ENCODE measurements at places on chromosomes 13 and 19. TPM values are rescaled to one million over a fixed set of nuclear protein-coding genes. Genes with fewer than 3 reads are reported as not detected.
A peak's percentile ranks its signal among the peaks of the same experiment; 100 is the strongest.

DNA sequence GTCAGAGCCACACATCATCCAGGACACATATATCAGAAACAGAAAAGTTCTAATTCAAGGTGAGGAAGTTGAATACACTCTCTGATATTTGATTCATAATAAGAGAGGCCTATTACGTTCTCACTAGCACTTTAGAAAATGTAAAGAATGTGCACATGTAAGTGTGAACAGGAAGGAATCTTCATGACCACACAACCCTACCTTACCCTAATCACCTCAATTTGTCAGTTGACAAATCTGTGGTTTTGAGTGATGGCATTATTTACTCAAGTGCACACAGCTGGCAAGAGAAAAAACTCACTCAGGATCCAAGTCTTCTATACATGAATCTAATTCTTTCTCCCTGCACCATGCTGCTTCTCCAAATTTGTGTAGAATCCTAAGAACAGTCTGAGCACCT, 445.8 kb downstream of the SUCLA2 start:
- H3K4me3 ChIP-seq: no peak overlapping the region
- H3K36me3 ChIP-seq: no peaks in the 10 kb centered on the region
- H3K27ac ChIP-seq: no peak overlapping the region

Gene SLC10A2
- total RNA-seq: not detected

GRCh38 chr19:3363841-3364500, 2.4 kb upstream of the NFIC start:
- no peak overlapping the region for H3K4me3 ChIP-seq
- no peak overlapping the region for H3K27ac ChIP-seq

GRCh38 chr13:39920613-39921012, 265.2 kb downstream of the COG6 start:
- no peaks in the 10 kb centered on the region for H3K36me3 ChIP-seq
- no peak for DNase-seq
- no peaks in the 10 kb centered on the region for H3K4me1 ChIP-seq
- H3K4me3 ChIP-seq: no peak overlapping the region
- H3K27ac ChIP-seq: no peak overlapping the region

DNA sequence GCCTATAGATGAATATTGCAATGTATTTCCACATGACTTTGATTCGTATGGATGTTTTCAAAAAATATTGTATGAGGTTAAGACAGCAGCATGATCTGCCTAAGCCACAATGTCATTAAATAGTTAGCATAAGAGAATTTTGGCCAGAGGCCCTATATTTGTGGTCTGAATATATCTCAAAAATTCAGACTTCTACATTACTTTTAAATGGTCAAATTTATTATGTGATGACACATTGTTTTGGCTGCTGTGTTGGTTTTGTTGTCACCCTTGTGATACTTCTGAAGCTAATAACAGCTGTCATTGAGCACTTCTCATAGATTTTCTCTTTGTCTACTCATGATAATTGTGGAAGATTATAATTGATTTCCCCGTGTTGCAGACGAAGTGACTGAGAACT, 288.2 kb downstream of the MYO16 start:
- H3K27ac ChIP-seq: no peak overlapping the region
- no peak for DNase-seq
- H3K27me3 ChIP-seq: no peaks in the 10 kb centered on the region
- H3K36me3 ChIP-seq: no peaks in the 10 kb centered on the region
- H3K4me1 ChIP-seq: peaks cover 44% of the 10 kb centered on the region

DNA sequence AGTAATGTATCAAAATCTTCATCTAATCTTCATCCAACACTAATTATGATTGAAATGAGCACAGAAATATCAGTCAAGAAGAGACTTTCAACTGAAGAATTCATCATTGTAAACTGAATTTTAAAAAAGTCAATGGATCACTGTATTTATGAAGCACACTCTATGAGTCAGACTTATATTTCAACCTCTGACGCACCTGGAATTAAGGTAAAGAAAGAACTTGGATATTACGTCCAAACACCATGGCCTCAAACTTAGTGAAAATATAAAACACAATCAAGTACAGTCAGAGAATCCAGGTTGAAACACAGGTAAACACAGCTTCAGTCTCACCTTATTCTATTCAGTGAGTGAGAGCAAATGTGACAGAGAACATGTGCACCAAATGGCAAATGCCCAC, 39.5 kb downstream of the MIPEP start:
- no peaks in the 10 kb centered on the region for H3K4me1 ChIP-seq
- no peak for DNase-seq
- H3K27ac ChIP-seq: no peak overlapping the region

DNA sequence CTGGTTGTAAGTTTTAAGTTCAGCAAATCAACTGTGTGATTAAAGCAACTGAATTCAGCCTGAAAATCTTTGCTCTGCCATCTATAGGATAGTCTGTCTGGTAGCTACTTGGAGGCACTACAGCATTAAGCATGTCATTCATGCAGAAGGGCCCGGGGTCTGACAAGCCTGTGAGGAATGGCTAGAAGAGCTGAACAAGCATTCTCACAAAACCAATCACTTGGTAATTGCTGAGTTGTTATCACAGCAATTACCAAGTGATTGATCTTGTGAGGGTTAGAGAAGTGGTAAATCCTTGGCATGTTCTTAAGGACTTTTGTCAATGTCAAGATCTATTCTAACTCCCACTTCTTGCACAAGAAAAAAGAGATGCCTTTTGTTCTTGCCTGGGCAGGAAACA, 356.1 kb downstream of the FGF14 start:
- no peak for DNase-seq
- H3K4me3 ChIP-seq: no peak overlapping the region
- H3K36me3 ChIP-seq: no peaks in the 10 kb centered on the region
- no peaks in the 10 kb centered on the region for H3K27me3 ChIP-seq
- no peaks in the 10 kb centered on the region for H3K4me1 ChIP-seq

Gene POU2F2
- total RNA-seq: 3.5 TPM

- no peak overlapping the region for H3K27ac ChIP-seq
- DNase-seq: peak; percentile 59
- H3K4me1 ChIP-seq: peaks cover 8% of the 10 kb centered on the region
- no peaks in the 10 kb centered on the region for H3K27me3 ChIP-seq
Measured at GRCh38 chr13:109146912-109147647, 517.7 kb downstream of the MYO16 start.

GRCh38 chr19:5403968-5404640, 51.1 kb upstream of the ZNRF4 start:
- H3K36me3 ChIP-seq: no peaks in the 10 kb centered on the region
- DNase-seq: peak; percentile 60
- no peak overlapping the region for H3K27ac ChIP-seq
- H3K27me3 ChIP-seq: peaks cover 36% of the 10 kb centered on the region

Gene SEMA6B
- total RNA-seq: 3.3 TPM

Gene RNF225
- 0.61 TPM for total RNA-seq

- H3K27me3 ChIP-seq: peaks cover 24% of the 10 kb centered on the region
- no peak within 1 kb of the TSS for H3K4me3 ChIP-seq
- DNase-seq: peak; percentile 29
- H3K27ac ChIP-seq: no peak within 1 kb of the TSS
- no peaks in the 10 kb centered on the region for H3K36me3 ChIP-seq
Measured at GRCh38 chr19:7746903-7747884, at the start of gene CD209. CD209 (minus strand) TSS chr19:7747534; CDS start chr19:7747511, 23 bp downstream.

Gene NKG7
- total RNA-seq: not detected

DNA sequence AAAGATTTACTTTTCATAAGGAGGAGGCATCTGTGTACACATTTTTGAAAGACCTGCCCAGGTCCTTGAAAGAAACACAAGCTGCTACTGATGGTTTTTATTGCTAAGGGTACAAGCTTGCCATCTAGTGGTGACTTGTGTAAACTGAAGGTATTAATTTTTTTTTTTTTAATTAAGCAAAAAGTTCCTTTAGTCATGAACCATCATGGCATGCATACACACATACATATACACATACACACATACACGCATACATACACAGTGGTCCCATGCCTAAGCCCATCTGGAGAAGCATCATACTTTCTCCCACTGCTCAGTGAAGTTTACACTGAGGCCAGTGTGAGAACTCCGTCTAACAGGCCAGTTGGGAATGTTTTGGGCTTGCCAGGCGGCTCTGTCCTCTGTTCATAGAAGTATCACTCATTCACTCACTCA, 312.5 kb downstream of the DCLK1 start:
- no peaks in the 10 kb centered on the region for H3K36me3 ChIP-seq
- H3K4me1 ChIP-seq: no peaks in the 10 kb centered on the region
- H3K27me3 ChIP-seq: no peaks in the 10 kb centered on the region
- H3K27ac ChIP-seq: no peak overlapping the region

DNA sequence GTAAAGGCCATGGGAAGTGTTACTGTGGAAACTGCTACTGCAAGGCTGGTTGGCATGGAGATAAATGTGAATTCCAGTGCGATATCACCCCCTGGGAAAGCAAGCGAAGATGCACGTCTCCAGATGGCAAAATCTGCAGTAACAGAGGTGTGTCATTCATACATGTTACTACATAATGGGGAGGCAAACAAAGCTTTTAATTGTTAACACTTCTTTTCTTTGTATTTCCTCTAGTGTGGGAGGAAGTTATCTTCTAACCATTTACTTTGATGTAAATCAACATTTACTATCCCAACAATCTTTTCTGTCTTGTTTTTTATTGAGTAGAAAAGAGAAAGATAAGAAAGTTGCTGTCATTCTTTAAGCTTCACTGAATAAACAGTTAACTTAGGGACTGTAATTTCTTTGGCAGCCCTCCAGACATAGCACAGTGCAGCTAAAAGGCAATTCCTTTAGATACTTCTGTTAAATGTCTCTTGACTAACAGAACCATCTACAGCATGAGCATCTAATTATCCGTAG, 126.9 kb downstream of the ITGBL1 start:
- H3K36me3 ChIP-seq: peaks cover 13% of the 10 kb centered on the region
- no peak for DNase-seq
- peaks cover 24% of the 10 kb centered on the region for H3K4me1 ChIP-seq

GRCh38 chr13:108920137-108920536, 290.7 kb downstream of the MYO16 start:
- H3K36me3 ChIP-seq: no peaks in the 10 kb centered on the region
- H3K27ac ChIP-seq: peak overlapping the region; percentile 36
- no peak overlapping the region for H3K4me3 ChIP-seq
- peaks cover 34% of the 10 kb centered on the region for H3K4me1 ChIP-seq
- no peaks in the 10 kb centered on the region for H3K27me3 ChIP-seq
- no peak for DNase-seq

- H3K4me1 ChIP-seq: no peaks in the 10 kb centered on the region
- H3K27me3 ChIP-seq: no peaks in the 10 kb centered on the region
- H3K36me3 ChIP-seq: no peaks in the 10 kb centered on the region
- H3K4me3 ChIP-seq: no peak overlapping the region
Measured at GRCh38 chr13:75196147-75196837, 285.7 kb downstream of the TBC1D4 start.

- H3K36me3 ChIP-seq: no peaks in the 10 kb centered on the region
- H3K4me1 ChIP-seq: peaks cover 21% of the 10 kb centered on the region
- peak; percentile 17 for DNase-seq
- no peaks in the 10 kb centered on the region for H3K27me3 ChIP-seq
- peak overlapping the region; percentile 82 for H3K4me3 ChIP-seq
- H3K27ac ChIP-seq: no peak overlapping the region
Measured at GRCh38 chr19:14116918-14117578, 514 bp downstream of the PRKACA start.

DNA sequence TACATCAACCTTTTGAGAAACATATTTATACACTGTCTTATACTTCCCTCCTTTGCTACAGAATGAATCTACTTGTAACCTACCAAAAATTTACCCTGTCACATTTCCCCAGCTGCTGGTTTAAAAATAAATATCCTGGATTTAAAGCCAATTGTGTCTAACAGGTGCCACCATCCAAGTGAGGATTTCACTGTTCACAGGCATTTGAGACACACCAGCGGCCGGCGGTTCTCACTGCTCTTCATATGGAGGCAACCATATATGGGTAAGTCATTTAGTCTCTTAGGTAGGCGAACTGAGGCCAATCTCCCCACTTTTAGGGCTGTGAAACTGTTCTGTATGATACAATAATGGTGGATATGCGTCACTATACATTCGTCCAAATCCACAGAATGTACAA, 26.2 kb downstream of the SLC25A30 start:
- no peaks in the 10 kb centered on the region for H3K4me1 ChIP-seq
- H3K27ac ChIP-seq: no peak overlapping the region
- no peak for DNase-seq
- H3K36me3 ChIP-seq: no peaks in the 10 kb centered on the region
- H3K4me3 ChIP-seq: no peak overlapping the region

Gene SERTAD1
- 8.5 TPM for total RNA-seq

Gene ZNF541
- total RNA-seq: not detected

- H3K27me3 ChIP-seq: no peaks in the 10 kb centered on the region
- no peak for DNase-seq
- H3K4me3 ChIP-seq: no peak overlapping the region
- no peak overlapping the region for H3K27ac ChIP-seq
Measured at GRCh38 chr13:38850868-38851626, 139.6 kb downstream of the STOML3 start.

Gene DACH1
- total RNA-seq: 0.53 TPM

- H3K4me1 ChIP-seq: peaks cover 24% of the 10 kb centered on the region
- peaks cover 8% of the 10 kb centered on the region for H3K36me3 ChIP-seq
- no peak overlapping the region for H3K27ac ChIP-seq
- no peak overlapping the region for H3K4me3 ChIP-seq
- no peak for DNase-seq
Measured at GRCh38 chr19:43316591-43317319, 36.7 kb upstream of the CD177 start.

Gene CYP4F11
- total RNA-seq: 187 TPM

DNA sequence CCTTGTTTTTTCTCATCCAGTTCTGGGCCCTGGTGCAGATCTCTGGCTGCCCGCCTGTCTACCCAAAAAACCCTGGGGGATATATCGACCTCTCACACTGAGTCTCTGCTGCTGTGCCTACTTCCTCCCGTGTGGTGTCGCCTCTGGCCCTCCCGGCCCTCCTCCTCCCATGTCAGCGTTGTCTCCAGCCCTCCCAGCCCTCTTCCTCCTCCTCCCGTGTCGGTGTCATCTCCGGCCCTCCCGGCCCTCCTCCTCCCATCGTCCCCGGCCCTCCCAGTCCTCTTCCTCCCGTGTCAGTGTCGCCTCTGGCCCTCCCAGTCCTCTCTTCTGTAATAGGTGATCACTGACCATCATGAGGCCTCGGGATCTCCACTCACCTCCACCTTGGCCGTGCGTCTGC, 81.8 kb downstream of the GPR12 start:
- H3K4me3 ChIP-seq: no peak overlapping the region
- no peaks in the 10 kb centered on the region for H3K36me3 ChIP-seq
- DNase-seq: no peak
- H3K4me1 ChIP-seq: no peaks in the 10 kb centered on the region
- no peaks in the 10 kb centered on the region for H3K27me3 ChIP-seq

DNA sequence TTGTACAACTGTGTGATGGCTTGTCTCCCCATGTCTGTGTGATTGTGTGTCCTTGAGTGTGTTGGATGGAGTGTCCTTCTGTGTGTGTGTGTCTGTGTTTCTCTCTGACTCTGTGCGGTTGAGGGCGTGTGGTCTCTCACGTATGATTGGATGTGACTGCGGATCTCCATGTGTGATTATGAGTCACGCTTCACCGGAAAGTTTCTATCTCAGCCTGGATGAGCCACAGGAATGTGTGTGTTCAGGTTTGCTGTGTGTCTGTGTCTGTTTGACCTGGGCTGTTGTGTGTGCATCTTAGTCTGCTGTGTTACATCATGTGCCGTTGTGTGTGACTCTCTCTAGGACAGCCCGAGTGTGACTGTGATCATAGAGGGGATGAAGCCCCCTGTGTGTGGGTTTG, 15.5 kb upstream of the ZNF835 start:
- H3K4me3 ChIP-seq: no peak overlapping the region
- H3K4me1 ChIP-seq: no peaks in the 10 kb centered on the region
- H3K27ac ChIP-seq: no peak overlapping the region
- DNase-seq: no peak
- H3K27me3 ChIP-seq: peaks cover 23% of the 10 kb centered on the region

Gene GNA15
- total RNA-seq: 16.3 TPM

Gene ZGLP1
- 7.5 TPM for total RNA-seq

Measured in PC-9 (cell line).